ENCODE measurements at places on chromosomes 7 and 10.

GRCh38 chr10:6781133-6781770 lies 201.2 kb upstream of the PRKCQ start:
- DNase-seq, result no peak

DNA sequence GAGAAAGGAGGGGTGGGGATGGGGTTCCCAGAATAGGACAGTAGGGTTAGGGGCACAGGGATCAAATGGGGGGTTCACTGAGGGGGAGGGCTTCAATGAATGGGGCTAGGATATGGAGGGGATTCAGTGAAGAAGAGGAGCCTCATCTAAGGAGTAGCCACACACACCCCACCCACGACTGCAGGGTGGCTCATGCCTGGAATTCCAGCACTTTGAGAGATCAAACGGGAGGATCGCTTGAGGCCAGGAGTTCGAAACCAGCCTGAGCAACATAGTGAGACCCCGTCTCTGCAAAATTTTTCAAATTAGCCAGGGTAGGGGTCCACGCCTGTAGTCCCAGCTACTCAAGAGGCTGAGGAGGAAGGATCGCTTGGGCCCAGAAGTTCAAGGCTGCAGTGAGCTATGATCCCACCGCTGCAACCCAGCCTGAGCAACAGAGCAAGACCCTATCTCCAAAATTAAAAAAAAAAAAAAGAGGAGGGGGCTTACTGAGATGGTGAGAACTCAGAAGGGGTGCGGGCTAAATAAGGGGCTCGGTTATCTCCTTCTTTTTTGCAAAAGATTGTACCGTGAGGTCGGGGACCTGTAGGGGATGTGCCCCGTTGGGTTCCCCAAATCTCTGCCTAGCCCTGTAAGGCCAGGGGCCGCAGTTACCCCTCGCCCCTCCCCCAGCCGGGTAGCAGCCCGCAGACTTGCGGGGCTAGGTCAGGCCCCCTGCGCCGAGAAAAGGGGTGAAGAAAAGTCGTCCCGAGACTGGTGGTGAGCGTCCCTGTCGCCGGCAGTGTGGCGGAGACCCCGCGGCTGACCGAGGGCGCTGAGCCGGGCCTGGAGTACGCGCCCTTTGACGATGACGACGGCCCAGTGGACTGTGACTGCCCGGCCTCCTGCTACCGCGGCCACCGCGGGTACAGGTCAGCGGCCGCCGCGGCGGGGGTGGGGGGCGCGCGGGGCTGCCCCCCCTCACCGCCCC lies 43.1 kb upstream of the HSPB1 start:
- no peak for DNase-seq

- peak; percentile 13 for DNase-seq
Measured at GRCh38 chr10:104028146-104028545, 57.5 kb downstream of the COL17A1 start.

DNA sequence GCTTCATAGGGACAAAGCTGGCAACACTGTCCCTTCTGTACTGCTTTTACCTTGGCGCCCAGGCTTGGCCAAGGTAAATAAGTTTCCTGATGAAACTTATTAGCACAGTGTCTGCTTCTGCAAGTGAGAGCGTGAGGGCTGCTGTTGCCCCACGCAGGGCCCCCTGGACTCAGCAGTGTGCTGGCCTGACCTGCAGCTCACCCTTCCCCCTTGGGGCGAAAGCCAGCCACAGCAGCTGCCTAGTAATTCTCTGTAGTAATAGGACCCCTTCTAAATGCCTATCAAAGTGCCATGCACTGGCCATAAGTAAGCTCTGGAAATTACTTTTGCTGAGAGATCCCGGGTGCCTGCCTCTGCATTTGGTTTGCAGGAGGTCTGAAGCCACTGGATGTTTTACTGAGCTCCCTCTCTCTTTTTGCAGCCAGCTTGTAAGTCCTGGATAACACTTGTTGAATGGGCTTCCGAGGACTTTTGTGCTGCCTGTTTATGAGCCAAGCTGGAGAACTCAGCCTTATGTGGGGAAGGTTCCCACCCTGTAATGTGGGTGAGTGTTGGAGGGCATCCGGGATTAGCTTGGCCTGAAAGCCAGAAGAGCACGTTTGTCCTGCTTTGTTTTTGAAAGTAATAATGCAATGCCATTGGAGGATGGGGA lies 293.9 kb downstream of the C7orf25 start:
- DNase-seq, result no peak

DNA sequence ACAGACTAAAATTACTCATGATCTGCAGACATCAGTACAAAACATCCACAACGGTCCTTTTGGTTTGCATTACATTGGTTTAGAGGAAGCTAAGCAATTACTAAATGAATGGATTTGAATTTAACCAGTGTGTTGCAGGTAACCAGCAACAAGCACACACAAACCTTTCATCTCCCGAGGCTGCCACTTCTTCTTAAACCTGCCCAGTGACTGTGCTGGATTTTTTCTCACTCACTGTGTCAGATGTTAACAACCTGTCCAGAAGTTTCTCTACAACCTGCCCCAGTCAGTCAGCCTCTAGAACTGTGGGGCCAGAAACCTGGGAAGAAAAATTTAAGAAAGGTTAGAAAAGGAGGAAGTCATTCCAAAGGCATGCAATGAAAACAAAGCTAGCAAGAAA lies 2.4 kb upstream of the MEOX2 start:
- DNase-seq, result no peak

DNA sequence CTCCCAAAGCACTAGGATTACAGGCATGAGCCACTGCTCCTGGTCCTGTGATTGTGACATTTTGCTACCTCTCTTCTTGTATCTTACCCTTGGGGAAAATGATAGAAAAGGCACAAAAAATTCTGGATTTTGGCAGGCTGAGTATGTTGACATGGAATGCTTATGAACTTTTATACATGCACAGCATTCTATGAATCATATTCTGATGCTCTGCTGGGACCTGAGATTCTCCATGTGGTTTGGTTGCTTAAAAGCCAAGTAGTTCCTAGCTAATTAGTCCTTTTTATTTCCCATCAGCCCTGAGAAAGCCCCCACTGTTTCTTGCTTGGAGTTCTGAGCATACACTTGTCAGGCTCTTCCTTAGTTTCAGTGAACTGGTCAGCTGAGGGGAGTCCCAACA lies 8.3 kb upstream of the KAZALD1 start:
- no peak for DNase-seq

GRCh38 chr7:146741911-146742310 lies 625.3 kb downstream of the CNTNAP2 start:
- no peak for DNase-seq

GRCh38 chr7:141497391-141497790 lies 53.8 kb upstream of the AGK start:
- no peak for DNase-seq

DNA sequence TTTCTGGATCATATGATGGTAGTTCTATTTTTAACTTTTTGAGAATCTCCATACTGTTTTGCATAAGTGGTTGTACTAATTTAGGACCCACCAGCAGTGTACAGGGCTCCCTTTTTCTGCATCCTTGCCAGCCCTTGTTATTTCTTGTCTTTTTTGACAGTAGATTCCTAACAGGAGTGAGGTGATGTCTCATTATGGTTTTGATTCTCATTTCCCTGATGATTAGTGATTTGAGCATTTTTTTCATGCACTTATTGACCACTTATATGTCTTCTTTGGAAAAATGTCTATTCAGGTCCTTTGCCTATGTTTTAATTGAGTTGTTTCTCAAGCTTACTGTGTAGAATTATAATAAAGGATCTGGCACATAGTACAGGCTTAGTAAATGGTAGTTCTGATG lies 238.8 kb upstream of the BMPER start:
- no peak for DNase-seq

DNA sequence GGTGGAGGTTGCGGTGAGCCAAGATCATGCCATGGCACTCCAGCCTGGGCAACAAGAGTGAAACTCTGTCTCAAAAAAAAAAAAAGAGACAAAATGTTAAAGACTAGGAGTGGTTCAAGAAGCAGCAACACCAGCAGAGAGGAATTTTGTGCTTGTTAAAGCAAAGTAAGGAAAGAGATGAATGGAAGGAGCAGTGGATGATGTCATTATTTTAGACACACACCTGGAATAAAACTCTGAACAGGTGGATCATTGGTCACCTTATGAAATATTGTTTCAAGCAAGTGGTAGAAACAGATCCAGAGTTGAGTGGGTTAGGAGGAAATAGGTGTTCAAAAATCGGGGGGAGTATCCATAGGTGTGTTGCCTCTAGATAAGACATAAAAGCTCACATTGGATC lies 129.7 kb upstream of the FRMD4A start:
- no peak for DNase-seq

- no peak for DNase-seq
Measured at GRCh38 chr10:86354761-86355540, 11.6 kb downstream of the GRID1 start.

GRCh38 chr10:124504711-124505110 lies 43.1 kb downstream of the LHPP start:
- DNase-seq, result no peak

- no peak for DNase-seq
Measured at GRCh38 chr10:115992236-115992986, 280.6 kb downstream of the GFRA1 start.

GRCh38 chr10:112379635-112380296 lies 5.8 kb downstream of the ACSL5 start:
- DNase-seq, result no peak

GRCh38 chr10:43970018-43970698 lies 321.5 kb upstream of the ZNF32 start:
- DNase-seq, result no peak

- peak; percentile 73 for DNase-seq
Measured at GRCh38 chr7:138875794-138876193, 77.8 kb upstream of the ATP6V0A4 start.

- no peak for DNase-seq
Measured at GRCh38 chr10:78605800-78606350, 462.9 kb upstream of the ZMIZ1 start.

GRCh38 chr7:13240349-13240748 lies 552.9 kb downstream of the ARL4A start:
- no peak for DNase-seq

DNA sequence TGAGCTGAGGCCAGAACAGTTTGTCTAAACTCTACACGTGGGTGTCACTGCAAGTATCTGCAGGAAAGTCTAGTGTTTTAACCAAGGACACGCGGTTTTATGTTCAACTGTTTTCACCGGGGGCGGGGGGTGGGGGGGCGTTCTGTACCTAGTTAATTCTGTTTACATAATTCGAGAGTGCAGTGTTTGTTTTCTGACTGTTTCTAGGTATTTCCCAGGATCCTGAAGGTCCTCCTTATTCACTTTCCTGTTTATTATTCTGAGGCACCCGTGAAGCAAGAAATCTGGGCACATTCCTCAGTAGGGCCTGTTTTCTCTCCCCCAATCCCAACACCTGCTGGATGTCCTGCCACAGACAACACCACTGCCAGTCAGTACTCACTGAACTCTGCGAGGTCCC lies 7.6 kb downstream of the LOXL4 start:
- no peak for DNase-seq

- peak; percentile 26 for DNase-seq
Measured at GRCh38 chr7:92639213-92639896, 49.2 kb upstream of the FAM133B start.

DNA sequence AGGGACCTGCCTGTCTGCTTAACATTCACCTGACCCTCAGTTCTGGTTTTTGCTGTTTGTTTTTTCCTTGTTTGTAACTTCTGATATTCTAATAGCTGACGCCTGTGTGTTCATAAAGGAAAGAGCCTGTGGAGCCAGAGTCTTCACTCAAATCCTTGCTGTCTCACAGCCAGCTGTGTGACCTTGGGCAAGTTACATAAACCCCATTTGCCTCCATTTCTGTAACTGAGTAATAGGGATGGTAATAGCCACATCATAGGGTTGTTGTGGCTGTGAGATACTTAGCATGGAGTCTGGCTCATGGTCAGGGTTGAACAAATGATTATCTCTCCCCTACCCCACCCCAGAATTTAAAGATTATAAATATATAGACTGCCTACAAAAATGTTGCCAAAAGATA lies 27.0 kb downstream of the WBP1L start:
- DNase-seq, result no peak

DNA sequence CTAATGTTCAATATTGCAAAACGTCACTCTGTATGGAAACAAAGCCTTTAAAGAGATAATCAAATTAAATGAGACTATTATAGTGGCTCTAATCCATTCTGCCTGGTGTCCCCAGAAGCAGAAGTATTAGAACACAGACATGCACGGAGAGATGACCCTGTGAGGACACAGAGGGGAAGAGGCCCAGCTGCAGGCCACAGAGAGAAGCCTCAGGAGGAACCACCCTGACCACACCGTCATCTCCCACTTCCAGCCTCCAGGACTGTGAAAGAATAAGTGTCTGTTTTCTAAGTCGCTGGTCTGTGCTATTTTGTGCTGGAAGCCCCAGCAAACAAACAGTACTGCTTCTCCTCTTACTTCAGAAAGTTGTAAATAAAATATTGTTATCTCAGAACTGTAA lies 283.5 kb upstream of the ADARB2 start:
- no peak for DNase-seq

- DNase-seq, result no peak
Measured at GRCh38 chr7:149489391-149490024, 8.1 kb downstream of the ZNF746 start.

GRCh38 chr7:2017481-2017891 lies 215.3 kb downstream of the MAD1L1 start:
- DNase-seq, result no peak

DNA sequence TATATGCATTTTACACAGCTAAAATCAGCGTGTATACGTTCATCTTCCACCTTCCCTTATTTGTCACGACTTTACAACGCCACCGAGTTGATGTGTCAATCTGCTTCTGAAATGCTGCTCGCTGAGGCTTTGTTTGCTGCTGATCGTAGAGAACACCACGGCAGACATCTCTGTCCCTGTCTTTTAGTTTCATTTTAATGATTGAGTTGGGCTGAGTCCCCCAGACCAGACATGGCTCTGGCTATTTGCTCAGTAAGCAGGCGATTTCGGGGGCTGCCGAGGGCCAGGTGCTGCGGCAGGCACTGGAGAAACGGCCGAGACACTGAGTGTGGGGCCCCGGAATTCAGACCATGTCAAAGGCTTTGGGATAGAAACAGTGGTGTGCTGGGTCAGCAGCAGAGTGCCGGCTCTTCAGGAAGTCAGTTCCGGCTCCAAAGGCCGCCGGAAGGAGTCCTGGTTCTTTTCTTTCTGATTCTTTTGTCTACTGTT lies 5.0 kb downstream of the LRRC27 start:
- peak; percentile 9 for DNase-seq

DNA sequence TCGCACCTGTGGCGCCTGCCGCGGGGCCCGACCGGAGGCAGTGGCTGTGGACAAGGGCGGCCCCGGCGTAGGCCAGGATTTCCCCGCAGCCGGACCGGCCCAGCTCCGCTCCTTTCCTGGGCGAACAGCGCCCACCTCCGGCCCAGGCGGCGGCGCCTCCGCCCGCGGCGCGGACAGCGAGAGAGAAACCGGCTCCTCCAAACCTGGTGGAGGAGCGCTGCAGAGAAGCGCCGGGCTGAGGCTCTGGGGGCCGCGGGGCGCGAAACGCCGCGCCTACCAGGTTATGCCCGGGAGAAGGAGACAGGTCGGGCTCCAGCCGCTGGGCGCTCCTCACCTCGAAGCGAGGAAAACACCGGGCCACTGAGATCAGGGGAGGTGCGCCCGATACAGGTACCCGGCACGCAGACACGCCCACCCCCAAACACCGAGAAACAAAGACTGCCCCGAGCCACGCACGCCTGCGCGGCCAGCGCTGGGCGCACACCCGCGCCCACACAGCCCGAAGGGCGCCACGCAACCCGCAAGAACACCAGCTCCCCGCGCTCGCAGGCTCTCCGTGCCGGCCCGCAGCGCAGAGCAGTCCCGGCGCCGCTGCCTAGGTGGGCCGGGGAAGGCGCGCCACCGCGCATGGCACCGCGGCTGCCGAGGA lies 3.3 kb downstream of the GRID1 start:
- no peak for DNase-seq

All from CD4-positive, alpha-beta T cell treated with Interleukin-2 at 100 ng/mL for 4 hours (primary cell).